Large intestine (tissue), 12 donors: ENCODE measurements at places on chromosomes 2 and 18. TPM values are rescaled to one million over a fixed set of nuclear protein-coding genes. Genes with fewer than 3 reads are reported as not detected.

- DNase-seq, result no peak
These were observed 96.2 kb upstream of the SNTG2 start for GRCh38 chr2:854460-854859.

DNA sequence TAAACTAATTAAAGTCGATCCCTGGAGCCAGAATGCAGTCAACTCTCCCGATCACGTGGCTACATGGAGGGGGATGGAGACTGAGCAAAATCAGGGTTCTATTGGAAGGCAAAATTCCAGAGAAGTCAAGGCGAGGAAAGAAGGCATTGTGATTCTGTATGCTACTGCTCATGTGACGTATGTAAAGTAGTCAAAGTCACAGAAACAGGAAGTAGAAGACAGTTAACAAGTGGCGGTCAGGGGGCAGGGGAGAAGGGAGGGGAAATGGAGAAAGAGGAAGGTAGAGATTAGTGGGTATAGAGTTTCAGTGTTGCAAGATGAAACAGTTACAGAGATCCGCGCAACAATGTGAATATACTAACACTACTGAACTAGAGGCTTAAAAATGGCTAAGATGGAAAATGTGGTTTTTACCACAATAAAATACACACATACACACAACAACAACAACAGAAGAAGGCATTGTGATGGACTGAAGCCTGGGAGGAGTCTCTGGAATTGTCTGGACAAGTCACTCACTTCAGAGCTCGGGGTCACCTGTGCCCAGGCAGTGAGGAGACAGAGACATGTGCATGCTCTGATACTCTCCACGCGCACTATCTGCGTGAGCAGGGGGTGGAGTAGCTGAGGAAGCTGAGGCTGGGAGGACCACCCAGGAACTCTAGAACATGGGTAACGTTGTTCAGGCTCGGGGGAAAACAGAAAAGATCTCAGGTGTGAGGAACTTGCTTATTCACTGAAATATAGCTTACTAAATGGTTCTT is 89.9 kb upstream of the CDCA7 start:
- DNase-seq, result peak; percentile 8

DNA sequence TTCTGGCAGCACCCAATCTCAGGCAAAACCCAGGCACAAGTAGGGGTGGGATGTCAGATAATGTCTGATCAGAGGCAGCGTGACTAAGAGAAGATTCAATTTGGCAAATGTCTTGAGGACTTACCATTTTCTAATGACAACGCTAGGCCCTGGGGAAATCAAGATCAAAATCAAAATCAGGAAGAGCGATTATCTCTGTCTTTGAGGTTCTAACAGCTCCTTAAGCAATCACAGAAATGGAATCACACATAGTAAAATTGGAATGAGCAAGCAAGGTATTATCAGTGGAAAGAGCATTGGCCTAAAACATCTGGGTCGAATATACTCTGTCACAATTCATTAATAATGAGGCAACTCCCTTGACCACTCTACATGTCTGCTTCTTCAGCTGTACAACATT is 8.6 kb upstream of the SERPINB2 start:
- DNase-seq, result no peak

DNA sequence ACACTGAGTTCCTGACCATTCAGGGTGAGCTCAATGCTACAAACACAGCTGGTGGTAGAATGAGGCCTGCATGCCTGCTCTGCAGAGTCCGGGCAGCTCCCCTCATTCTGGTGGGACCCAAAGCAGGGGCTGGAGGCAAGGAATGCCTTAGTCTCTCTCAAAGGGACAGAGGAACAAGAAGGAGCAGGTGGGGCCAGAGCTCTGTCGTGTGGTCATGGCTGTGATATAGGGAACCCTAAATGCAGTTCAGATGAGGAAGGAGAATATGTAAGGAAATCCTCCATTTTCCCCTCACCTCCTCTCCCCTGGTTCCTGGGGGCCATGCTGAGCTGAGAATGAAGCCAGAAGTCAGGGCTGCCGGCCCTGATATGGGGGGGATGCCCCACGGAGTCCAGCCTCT is 334.3 kb downstream of the CYP26B1 start:
- DNase-seq, result no peak

Gene PLEKHB2
- polyA plus RNA-seq, result 104 TPM

Gene RMC1
- 14.4 TPM for polyA plus RNA-seq

- no peak for DNase-seq
These were observed 40.5 kb upstream of the SMAD7 start for GRCh38 chr18:48991319-48991660.

GRCh38 chr2:237964578-237965404 is 2.0 kb upstream of the UBE2F start:
- peak; percentile 97 for DNase-seq

- no peak for DNase-seq
These were observed 483.2 kb upstream of the GYPC start for GRCh38 chr2:126172631-126173184.

- no peak for DNase-seq
These were observed 109.8 kb upstream of the CHRNA1 start for GRCh38 chr2:174874085-174874484.

GRCh38 chr2:127146820-127147502 is 40.0 kb upstream of the BIN1 start:
- DNase-seq, result no peak

Gene CRYBA2
- 13.3 TPM for polyA plus RNA-seq
